ENCODE measurements at places on chromosomes 1 and 21.

GRCh38 chr1:19330449-19331135 lies 18.5 kb downstream of the SLC66A1 start:
- H3K4me3 ChIP-seq = no peak overlapping the region
- H3K4me1 ChIP-seq = no peaks in the 10 kb centered on the region
- H3K27me3 ChIP-seq = no peaks in the 10 kb centered on the region
- H3K27ac ChIP-seq = no peak overlapping the region
- no peak for DNase-seq
- H3K36me3 ChIP-seq = peaks cover 20% of the 10 kb centered on the region

- peaks cover 20% of the 10 kb centered on the region for H3K4me1 ChIP-seq
- peaks cover 43% of the 10 kb centered on the region for H3K27me3 ChIP-seq
- no peak overlapping the region for H3K4me3 ChIP-seq
These were observed 19.7 kb downstream of the SYNJ1 start for GRCh38 chr21:32708069-32708468.

DNA sequence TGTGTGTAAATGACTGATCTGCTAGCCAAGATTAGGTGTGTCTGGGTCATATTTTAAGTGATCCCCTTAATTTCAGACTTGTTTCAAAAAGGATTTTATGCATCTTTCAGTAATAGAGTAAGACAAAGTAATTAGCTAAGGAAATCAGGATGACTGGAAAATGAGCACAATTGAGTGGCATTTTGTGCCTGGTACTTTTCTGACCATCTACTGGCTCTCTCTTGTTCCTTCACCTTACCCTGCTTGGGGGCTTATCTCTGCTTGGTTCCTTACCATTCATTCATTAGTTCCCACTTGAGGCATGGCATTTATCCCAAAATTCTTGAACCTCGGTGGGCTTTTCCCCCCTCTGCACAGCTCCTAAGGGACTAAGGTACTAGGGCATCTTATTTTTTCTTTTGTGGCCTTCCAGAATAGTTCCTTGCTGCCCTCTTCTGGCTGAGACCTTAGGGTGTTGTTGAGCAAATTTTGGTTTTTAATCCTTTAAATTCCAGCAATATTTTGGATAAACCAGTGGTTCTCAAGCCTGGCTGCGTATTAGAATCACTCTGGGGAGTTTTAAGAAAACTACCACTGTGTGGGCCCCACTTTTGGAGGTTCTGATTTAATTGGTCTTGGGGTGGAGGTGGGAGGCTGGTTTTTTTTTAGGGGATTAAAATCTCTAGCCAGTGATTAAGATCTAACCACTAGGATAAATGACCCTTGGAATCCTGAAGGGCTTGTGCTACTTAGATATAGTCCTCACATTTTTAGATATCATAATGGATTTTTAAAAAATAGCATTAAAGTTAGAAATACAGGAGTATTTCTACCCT lies 50.8 kb downstream of the HS2ST1 start:
- peaks cover 12% of the 10 kb centered on the region for H3K4me1 ChIP-seq
- H3K27me3 ChIP-seq = no peaks in the 10 kb centered on the region
- H3K4me3 ChIP-seq = no peak overlapping the region
- peak overlapping the region; percentile 14 for H3K27ac ChIP-seq

DNA sequence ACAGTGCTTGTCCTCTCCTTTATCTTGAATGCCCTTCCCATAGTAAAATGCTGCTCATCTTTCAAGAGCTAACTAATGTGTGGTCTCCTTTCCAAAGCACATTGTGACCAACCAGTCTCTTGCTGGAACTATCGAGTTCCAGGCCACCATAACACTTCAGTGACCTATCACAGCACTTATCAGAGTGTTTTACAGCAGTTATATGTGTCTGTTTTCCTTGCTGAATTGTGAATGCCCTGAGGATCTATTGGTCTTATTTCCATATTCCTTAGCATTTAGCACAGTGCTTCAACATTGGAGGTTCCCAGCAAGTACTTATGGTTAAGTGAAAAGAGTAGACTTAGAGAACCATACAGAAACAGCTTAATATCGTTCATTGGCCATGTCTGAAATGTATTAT lies 264.3 kb downstream of the DYRK1A start:
- no peak for DNase-seq
- H3K27ac ChIP-seq = no peak overlapping the region
- H3K27me3 ChIP-seq = peaks cover 35% of the 10 kb centered on the region
- no peaks in the 10 kb centered on the region for H3K36me3 ChIP-seq

DNA sequence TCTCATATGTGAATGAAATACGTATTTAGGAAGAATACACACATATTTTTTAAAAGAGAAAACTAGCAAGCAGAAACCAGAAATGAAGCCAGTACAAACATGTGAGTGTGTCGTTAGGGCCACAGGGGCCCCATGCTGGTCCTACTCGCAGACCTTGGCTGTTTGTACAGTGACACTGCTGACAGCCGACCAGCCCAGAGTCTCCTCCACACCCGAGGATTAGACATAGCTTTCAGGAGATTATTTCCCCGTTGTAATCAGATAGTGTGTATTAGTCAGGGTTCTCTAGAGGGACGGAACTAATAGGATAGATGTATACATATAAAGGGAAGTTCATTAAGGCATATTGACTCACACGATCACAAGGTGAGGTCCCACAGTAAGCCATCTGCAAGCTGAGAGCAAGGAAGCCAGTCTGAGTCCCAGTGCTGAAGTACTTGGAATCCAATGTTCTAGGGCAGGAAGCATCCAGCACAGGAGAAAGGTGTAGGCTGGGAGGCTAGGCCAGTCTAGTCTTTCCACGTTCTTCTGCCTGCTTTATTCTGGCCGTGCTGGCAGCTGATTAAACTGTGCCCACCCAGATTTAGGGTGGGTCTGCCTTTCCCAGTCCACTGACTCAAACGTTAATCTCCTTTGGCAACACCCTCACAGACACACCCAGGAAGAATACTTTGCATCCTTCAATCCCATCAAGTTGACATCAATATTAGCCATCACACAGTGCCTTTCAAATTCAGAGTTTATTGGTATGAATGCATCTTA lies 51.2 kb downstream of the DIP2A start:
- no peak overlapping the region for H3K27ac ChIP-seq
- no peak overlapping the region for H3K4me3 ChIP-seq
- DNase-seq = no peak
- peaks cover 12% of the 10 kb centered on the region for H3K4me1 ChIP-seq

- H3K27me3 ChIP-seq = peaks cover 7% of the 10 kb centered on the region
- DNase-seq = no peak
- no peaks in the 10 kb centered on the region for H3K36me3 ChIP-seq
These were observed 165.9 kb downstream of the ACTL8 start for GRCh38 chr1:17920881-17921640.

Data from activated B cell treated with CpG ODN at 0.5 μM for 24 hours (primary cell).